Breast epithelium (tissue), 4 donors: ENCODE measurements at places on chromosomes 12 and 14. TPM values are rescaled to one million over a fixed set of nuclear protein-coding genes. Genes with fewer than 3 reads are reported as not detected.

DNA sequence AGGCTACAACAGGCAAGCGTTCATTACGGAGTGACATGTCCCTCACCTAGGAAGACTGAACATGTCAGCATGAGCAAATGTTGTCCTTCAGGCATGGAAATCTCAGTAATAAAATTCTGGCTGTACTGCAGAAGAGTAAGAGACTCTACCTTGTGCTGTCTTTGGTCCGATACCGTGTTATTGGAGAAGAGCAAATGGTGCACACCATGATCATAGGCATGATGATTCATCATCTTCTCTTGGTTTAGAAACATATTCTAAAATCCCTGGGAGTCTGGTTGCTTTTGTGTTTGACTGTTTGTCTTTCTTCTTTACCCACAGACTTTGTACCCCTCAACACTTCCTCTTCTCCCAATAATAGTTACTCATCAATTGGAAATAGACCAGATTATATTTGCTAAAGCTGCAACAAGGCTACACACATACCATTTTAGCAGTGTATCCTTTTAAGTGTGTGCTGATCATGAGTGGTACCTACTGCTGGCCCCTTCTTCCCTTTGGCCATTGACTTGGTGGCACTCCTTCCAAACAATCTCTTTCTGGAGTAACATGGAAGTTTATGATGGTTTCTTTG lies 93.5 kb downstream of the RTN1 start:
- no peak for DNase-seq

- no peak for DNase-seq
Observed at GRCh38 chr12:88361493-88361892, 218.8 kb downstream of the KITLG start.

DNA sequence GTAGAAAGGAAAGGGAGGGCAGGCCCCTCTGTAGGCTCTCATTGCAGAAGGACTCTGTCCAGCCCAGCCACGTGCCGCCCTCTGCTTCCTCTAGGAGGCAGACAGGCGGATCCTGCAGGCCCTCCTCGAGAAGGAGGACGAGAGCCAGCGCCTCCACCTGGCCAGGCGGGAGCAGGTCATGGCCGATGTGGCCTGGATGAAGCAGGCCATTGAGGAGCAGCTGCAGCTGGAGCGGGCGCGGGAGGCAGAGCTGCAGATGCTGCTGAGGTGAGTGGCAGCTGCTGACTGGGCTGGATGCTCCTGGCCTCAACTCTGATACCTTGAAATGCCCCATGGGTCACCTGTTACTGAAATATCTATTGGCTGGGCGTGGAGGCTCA lies 10.9 kb downstream of the TCHP start:
- DNase-seq = no peak

DNA sequence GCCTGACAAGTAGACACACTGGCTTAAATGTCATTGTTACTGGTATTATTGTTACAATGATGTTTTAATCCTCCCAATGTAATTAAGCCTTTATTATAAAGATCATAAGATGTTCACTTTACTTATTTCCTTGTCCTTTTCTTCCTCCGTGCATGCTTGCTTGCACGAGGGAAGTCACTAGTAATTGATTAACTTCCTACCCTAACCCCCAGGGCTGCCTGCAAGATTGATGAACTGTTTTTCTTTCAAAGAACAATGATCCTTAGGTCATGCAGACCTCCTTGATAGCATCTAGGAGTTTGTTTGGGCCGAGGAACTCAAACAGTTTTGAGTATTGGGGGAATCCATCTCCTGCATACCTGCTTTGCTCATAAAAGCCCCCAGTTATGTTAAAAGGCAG lies 43.0 kb downstream of the GLRX5 start:
- no peak for DNase-seq

- DNase-seq = no peak
Observed at GRCh38 chr12:113118142-113118541, 17.4 kb downstream of the RASAL1 start.

The IQSEC3 gene
- total RNA-seq = 0.98 TPM

The HOXC11 gene
- total RNA-seq = not detected

The GPR135 gene
- 5.1 TPM for total RNA-seq

The SRRM4 gene
- total RNA-seq = not detected

The DDX55 gene
- total RNA-seq = 19.7 TPM

The JDP2 gene
- total RNA-seq = 153 TPM

The MAP3K12 gene
- total RNA-seq = 24.6 TPM

The CD9 gene
- total RNA-seq = 243 TPM
